Left ventricle myocardium inferior (tissue), 1 donor: ENCODE measurements at places on chromosomes 5 and 9.

GRCh38 chr5:89117124-89117644 lies 234.2 kb upstream of the MEF2C start:
- DNase-seq = no peak

- DNase-seq = no peak
Measured at GRCh38 chr5:95392593-95393182, 1.5 kb downstream of the FAM81B start.

GRCh38 chr5:69305512-69305911 lies 27.1 kb downstream of the CCDC125 start:
- DNase-seq = no peak

- DNase-seq = no peak
Measured at GRCh38 chr5:78979909-78980308, 5.2 kb downstream of the ARSB start.

DNA sequence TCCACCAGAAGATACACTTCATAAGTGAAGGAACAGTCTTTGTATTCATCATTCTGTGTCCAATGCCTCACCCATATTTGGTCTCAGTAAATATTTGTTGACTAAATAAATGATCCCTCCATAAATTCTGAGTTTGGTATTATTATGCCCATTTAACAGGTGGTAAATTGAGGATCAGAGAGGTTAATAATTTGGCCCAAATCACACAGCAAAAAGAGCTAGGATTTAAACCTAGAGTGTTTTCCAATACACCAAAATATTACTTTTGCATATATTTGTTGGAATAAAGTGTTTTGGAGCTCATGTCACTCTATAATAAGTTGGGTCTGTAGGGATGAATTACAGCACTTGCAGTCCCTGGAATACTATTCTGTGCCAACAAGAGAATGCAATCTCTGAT lies 470.3 kb downstream of the ARHGEF28 start:
- DNase-seq = no peak

GRCh38 chr5:145189746-145190145 lies 645.4 kb downstream of the PRELID2 start:
- no peak for DNase-seq

DNA sequence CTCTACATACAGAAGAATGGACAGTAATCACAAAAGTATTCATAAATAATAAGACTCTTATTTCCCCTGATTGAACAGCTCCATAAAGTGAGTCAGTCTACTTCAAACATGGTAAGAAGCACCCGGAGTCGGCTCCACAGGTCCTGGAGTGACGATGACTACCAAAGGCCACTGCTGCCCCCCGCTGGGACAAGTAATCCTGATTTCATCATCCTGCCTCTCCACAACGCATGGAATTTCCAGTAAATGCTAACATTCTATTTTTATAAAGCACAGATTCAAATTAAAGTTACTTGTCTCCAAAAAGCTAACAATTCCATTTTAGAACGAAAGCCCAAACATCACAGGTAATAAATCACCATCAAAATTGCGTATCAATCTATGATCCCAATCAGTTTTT lies 16.2 kb downstream of the ATPSCKMT start:
- DNase-seq = no peak

GRCh38 chr9:88378317-88378716 lies 9.9 kb upstream of the SPIN1 start:
- DNase-seq = no peak

- no peak for DNase-seq
Measured at GRCh38 chr5:52692606-52693005, 95.1 kb upstream of the ITGA1 start.

DNA sequence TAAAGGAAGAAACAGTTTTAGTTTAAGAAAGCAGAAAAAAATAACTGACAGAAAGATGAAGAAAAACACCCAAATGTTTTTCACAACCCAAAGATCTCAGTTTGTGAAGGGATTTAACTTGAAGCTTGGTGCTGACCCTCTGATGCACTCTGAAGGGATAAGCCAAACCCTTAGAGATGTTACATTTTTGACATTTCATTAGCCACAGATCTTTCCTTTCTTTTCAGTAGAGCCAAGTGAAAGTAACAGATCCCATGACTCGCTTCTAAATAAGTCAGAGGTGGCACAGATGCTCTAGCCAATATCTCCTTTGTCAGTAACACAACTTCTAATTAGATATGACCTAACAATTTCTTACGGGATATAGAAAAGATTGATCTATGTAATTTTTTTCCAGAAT lies 394.5 kb upstream of the EDIL3 start:
- no peak for DNase-seq

DNA sequence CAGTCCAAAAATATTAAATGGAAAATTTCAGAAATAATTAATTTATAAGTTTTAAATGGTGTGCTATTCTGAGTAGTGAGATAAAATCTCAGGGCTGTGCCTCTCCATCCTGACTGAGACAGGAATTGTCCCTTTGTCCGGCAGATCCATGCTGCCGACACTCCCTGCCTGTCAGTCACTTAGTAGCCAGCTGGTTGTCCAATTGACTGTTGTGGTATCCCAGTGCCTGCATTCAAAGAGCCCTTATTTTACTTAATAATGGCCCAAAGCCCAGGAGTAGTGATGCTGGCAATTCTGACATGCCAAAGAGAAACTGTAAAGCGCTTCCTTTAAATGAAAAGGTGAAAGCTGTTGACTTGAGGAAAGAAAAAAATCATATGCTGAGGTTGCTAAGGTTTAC lies 157.5 kb downstream of the ENC1 start:
- no peak for DNase-seq

DNA sequence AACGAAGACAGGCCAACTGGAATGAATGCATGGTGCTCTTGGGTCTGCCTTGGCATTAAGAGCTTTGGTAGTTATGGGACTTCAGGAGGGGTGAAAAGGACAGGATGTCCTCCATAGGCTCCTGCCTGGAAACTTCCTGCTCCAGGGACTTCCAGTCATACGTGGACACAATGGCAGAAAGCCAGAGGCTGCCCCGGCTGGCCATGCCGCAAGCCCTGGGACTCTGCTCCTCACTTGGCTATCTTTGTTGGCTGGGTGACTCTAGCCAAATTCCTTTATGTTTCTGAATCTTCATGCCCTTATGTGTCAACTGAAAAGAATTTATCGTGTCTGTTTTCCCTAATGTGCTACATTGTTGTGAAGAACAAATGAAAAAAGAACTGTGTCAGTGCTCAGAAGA lies 136.9 kb downstream of the SIL1 start:
- peak; percentile 49 for DNase-seq

DNA sequence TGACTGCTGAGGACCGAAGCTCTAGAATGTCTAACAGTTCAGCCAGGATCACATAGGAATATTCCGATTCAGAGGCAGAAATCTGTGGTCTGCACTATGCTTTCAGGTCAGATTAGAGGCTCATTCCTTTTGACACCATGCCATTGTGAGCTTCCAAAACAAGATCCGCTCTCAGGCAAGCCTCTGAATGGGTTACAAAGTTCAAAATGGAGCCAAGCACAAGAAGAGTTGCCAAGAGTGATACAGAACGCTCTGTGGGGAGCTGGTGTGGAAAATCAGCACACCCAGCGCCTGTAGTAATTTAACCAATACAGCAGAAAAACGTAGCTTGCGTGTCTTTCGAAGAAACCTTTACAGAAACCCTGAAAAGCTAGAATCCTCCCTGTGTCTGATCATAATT lies 33.3 kb upstream of the FAT2 start:
- DNase-seq = no peak

GRCh38 chr5:158923799-158924551 lies 175.7 kb downstream of the EBF1 start:
- DNase-seq = no peak

- DNase-seq = no peak
Measured at GRCh38 chr5:14842117-14842516, 29.5 kb downstream of the ANKH start.

DNA sequence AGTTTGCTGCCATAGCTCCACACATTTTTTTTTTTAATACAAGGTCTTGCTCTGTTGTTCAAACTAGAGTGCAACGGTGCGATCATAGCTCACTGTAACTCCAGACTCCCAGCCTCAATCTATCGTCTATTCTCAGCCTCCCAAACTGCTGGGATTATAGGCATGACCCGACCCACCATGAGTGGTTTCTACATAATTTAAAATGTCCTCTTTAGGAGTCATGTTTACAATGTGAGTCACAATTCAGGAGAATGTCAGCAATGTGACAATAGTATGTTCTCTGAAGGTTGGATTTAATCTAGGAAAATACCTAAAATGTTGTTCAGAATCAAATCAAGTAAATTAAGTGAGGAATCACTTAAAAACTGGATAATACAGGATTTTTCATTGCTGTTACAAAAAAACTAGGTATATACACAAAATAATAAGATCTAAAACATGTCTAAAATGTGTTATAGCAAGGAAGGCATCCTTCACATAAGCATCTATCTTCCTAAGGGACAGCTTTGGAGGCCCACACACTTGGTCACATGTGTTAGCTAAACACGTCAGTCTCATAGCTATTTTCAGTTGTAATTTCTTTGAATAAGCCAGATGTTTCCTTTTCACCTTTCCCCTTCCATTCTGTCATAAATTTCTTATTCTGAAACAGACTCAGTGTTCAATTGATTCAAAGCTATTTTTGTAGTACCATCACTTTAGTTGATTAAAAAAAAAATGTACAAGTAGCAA lies 30.0 kb upstream of the ELAVL2 start:
- no peak for DNase-seq

DNA sequence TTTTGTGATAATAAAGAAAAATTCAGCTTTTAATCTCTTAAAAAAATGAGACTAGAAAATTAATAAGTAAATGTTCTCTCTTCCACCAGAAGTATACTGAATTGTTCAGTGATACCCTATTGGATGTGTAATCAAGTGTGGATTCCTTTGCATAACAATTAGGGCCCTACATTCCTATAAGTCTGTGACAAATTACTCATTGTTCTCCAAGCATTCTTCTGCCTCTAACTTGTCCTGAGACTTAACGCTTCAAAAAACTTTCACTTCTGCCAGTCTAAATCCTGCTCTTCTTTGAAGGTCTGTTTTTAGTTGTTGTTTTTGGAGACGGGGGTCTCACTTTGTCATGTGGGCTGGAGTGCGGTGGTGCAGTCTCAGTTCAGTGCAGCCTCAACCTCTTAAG lies 9.2 kb upstream of the DDX46 start:
- no peak for DNase-seq

- no peak for DNase-seq
Measured at GRCh38 chr9:137748741-137749140, 128.8 kb upstream of the CACNA1B start.

DNA sequence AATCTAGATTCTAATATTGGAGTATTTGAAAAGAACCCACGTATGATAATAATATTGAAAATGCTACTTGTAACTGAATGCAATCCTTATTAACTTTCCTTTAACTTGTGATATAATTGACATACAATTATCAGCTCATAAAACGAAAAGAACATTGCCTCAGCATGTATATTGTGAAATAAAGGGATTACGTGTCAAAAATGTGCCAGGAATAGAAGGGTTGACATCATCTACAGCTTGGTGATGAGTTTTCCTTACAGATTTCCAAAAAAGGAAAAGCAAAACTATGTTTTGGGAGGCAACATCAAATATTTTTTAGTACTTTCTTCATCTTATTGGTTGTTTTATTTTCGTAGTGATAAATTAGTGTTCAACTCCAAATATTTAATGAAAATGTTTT lies 266.0 kb upstream of the PTGER4 start:
- DNase-seq = no peak

GRCh38 chr5:17436761-17437221 lies 61.2 kb upstream of the TAF11L2 start:
- DNase-seq = no peak

GRCh38 chr9:124449381-124450151 lies 685 bp upstream of the ADGRD2 start:
- DNase-seq = no peak

DNA sequence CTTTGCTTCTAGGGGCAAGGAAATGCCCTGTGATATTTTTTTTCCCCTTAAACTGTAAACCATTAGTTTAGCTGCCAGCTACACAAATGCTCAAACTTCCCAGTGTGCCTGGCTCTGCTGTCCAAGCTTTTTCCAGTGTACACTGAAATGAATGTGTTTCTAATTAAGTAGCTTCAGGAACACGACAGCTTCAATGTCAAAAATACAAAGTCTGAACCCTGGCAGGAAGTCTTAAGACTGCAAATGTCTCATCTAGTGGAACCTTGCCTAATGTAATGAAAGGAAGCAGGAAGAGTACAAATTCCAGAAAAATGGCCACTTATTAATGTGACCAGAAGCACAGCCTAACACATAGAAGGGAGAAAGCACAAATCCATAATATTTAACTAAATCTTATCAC lies 255.2 kb downstream of the CRB2 start:
- no peak for DNase-seq

- DNase-seq = no peak
Measured at GRCh38 chr5:67455970-67456369, 259.4 kb upstream of the CD180 start.

DNA sequence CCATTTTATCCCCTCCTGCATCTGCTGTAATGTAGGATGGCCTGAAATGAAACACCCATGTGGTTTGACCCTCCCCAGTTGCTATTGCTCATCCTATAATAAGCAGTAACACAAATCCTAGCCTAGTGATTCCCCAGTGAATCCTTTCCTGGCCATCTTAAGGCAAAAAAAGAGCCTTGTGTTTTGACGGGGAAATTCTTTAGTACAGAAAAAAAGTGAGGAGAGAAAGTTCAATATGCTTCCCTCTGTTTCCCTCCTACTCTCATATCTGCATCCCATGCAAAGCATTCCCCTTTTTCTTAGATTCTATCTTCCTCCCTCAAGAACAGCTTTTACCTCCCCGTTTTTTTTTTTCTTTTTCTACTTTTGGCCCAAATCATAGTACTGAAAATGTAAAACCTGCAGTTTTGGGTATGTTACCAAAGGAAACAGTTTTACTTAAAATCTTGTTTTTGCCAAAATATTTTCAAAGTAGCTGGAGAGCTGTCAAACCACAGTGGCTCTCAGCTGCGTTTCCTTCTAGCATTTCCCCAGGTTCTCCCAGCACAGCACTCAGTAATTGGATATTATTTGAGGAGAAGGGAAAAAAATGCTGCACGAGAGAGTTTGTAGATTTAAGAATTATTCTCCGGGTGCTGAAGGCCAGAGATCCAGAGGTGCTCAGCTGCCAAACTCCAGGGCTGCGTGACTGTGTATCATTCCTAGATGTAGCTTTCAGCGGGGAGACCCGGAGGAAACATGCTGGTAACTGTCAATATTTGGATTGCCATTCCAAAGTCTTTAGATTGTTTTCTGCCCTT lies 321.4 kb downstream of the NPR3 start:
- DNase-seq = no peak
